Stimulated activated CD4-positive, alpha-beta T cell treated with anti-CD3 and anti-CD28 coated beads, Interleukin-2, amount 100 ng/mL, for 24 hours (primary cell): ENCODE measurements at places on chromosomes 2 and 18.

DNA sequence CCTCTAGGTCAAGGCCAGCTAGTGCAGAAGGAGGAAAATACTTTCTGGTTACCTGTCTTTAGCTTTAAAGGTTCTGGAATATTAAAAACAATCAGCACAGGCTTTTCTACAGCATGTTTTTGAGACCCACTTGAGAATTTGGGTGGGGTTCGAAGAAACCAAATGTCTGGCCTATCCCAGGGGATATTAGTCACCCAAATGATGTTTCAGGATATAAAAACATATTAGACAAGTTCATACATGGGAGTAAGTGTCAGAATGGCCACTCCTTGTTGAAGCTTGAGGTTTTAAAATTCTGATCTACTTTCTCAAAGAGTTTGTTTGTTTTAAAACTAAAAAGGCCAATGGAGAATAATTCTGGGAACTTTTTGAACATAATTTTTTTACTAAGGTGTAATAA is 158.6 kb upstream of the DLX2 start:
- DNase-seq = no peak

GRCh38 chr2:191676790-191677645 is 918 bp upstream of the NABP1 start:
- peak; percentile 48 for DNase-seq

- DNase-seq = no peak
Measured at GRCh38 chr18:54506516-54507261, 84.4 kb upstream of the DYNAP start.

DNA sequence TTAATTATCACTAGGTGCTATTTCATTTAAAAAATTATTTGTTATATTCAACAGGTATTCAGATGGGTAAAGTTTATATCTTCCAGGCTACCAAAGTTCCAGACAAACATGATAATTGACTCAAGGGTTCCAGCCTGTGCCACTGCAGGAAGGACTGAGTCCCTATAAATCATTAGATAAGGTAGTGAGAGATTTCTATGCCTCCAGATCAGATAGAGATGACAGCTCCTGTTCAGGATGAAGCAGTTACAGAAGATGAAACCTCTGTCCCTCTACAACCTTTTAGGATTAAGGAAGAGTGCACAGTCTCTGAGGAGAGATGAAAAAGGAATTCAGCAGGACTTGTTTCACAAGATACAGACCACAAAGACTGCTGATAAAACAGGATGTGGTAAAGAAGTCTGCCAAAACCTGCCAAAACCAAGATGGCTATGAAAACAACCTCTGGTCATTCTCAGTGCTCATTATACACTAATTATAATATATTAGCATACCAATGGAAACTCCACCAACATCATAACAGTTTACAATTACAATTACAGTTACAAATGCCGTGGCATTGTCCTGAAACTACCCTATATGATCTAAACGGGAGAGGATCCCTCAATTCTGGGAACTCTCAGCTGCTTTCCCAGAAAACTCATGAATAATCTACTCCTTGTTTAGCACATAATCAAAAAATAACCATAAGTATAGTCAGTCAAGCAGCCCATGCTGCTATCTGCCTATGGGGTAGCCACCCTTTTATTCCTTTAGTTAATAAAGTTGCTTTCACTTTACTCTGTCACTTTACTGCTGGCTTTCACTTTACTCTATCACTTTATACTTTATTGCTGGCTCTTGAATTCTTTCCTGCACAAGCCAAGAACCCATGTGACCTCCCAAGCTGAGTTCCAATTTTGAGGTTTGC is 288.5 kb downstream of the PDE11A start:
- DNase-seq = no peak

- no peak for DNase-seq
Measured at GRCh38 chr2:189511210-189511959, 69.2 kb downstream of the SLC40A1 start.

- no peak for DNase-seq
Measured at GRCh38 chr2:144211826-144212225, 308.1 kb downstream of the ZEB2 start.

DNA sequence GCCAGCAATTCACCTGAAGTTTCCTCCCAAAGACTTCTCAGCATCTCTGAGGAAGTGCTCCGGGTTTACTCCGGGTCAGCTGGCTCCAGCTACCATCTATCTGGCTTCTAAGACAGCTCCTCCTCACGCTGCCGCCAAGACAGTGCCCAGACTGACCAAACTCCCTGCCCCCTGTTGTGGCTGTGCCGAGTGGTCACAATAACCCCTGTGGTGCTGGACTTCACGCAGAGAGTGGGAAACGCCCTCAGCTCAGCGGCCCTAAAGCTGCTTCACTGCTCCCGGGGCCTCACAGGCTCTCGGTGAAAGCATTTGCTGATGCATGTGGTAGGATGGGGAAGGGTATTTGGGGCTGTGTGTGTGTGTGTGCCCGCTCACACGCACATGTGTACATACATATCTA is 154.8 kb upstream of the ZNF236 start:
- DNase-seq = no peak
